ENCODE measurements at places on chromosomes 5 and 9. TPM values are rescaled to one million over a fixed set of nuclear protein-coding genes. Genes with fewer than 3 reads are reported as not detected.

CXXC5 gene
- 75.4 TPM for total RNA-seq

ZNG1A gene
- total RNA-seq: 29.6 TPM

RELL2 gene
- total RNA-seq: 0.77 TPM

TLR4 gene
- 2.2 TPM for total RNA-seq

ACER2 gene
- total RNA-seq: 1.6 TPM

DAB2IP gene
- 4.4 TPM for total RNA-seq

OR13D1 gene
- total RNA-seq: not detected

TAS2R1 gene
- total RNA-seq: not detected

TMEM252 gene
- not detected for total RNA-seq

ECPAS gene
- total RNA-seq: 96.8 TPM

SEC16A gene
- 10.4 TPM for total RNA-seq

SPEF2 gene
- total RNA-seq: 1.2 TPM

NR5A1 gene
- total RNA-seq: not detected
